ENCODE measurements at places on chromosomes 11 and 22.
A peak's percentile ranks its signal among the peaks of the same experiment; 100 is the strongest.

DNA sequence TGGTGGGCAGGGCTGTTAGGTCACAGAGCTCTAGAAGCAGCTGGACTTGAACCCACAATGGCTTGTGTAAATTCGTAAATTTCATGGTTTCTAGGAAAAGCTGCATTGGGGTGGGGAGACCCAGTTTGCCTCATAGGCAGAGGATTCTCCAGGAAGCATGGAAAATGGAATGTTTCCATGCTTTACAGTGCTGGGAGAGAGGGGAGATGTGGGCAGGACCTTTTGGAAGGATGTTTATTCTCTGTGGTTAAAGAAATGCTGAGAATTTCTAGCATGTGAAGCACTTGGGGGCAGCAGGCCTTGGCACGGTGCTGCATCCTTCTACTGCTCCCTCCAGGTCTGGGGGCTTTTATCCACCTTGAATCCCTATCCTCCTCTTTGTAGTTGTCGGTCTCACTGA lies 46.3 kb downstream of the TRAF6 start:
- DNase-seq: no peak

- no peak for DNase-seq
Observed at GRCh38 chr22:36222887-36223450, 16.4 kb downstream of the APOL2 start.

DNA sequence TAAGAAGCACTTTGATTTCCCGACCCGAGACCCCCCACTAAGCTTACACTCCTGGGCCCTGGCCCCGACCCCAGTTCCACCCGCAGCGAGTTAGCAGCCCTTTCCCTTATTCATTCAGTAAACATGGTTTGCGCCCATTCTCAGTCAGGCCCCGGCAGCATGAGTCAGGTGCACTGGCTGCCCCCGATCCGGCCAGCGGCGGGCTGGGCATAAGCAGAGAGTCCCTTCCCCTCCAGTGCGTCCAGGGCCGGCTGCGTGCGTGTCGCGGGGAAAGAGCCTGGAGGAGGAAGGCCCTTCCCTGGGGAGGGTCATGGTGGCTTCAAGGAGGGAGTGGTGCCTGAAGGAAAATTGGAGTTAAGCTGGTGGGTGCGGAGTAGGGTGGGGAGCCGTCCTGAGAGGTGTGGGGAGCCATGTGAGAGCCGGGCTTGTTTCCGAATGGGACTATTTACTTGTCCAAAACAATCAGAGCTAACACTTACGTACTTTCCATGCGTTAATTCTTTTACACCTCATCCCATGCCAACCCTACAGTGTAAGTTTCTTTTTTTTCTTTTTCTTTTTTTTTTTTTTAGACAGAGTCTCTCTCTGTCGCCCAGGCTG lies 657 bp downstream of the IGHMBP2 start:
- DNase-seq: peak; percentile 51

GRCh38 chr22:37627545-37627944 lies 11.9 kb upstream of the SH3BP1 start:
- DNase-seq: peak; percentile 71

GRCh38 chr11:60069450-60069849 lies 13.0 kb downstream of the MS4A3 start:
- no peak for DNase-seq

DNA sequence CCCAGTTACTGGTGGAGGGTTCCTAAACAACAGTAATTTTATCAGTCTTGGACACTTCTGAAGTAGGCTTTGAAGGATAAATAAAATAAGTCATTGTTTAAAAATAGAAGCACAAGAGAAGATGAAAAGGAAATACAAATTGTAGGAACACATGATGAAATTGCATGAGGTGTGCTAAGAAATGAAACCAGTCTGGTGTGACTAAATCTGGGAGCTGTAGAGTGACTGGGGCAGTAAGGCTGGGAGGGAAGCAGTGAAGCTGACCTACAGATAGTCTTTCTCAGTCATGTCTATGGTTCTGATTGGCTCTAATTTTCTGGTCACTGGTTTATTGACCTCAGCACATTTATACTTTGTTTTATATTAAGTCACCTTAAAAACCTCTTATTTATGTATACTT lies 139.1 kb downstream of the SLC17A6 start:
- no peak for DNase-seq

DNA sequence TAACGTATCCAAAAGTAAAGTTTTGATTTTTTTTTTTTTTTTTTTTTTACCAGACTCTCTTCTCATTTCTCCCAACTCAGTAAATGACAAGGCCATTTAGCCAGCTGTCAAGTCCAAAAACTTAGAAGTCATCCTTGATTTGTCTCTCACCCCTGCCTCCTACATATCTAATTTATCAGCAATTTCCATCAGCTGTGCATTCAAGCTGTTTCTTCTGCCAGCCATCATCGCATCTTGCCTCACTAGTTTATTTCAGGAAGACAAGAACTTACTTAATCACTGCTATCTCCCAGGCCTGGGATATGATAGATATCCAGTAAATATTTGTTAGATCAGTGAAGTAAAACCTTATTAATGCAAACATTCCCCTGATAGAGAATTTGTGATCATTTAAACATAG lies 47.6 kb downstream of the SCGB1A1 start:
- no peak for DNase-seq

GRCh38 chr11:116376547-116376946 lies 396.2 kb downstream of the BUD13 start:
- DNase-seq: no peak

DNA sequence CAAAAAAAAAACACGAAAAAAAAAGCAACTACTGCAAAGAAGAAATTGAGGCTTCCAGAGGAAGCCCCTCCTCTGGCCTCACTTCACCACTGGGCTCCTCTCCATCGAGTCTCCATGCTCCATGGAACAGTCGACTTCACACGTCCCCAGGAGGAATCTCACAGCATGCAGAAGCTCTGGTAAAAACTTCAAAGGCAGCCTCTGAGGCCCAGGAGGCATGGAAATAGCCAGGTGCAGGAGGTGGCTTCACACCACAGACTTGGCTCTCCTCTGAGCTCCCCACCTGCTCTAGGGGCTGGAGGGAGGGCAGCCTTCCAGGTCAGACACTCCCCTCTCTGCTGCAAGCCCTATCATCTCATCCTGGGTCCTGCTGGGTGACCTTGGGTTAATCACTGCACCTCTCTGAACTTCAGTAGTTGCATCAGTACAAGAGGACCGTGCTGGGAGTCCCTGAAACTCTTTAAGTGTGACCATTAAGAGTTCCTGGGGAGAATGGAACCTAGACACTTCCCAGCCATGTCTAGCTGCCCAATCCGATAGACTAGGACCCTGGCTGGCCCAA lies 8.2 kb downstream of the PDE2A start:
- no peak for DNase-seq

GRCh38 chr22:43053176-43053575 lies 36.0 kb downstream of the TTLL1 start:
- DNase-seq: no peak

DNA sequence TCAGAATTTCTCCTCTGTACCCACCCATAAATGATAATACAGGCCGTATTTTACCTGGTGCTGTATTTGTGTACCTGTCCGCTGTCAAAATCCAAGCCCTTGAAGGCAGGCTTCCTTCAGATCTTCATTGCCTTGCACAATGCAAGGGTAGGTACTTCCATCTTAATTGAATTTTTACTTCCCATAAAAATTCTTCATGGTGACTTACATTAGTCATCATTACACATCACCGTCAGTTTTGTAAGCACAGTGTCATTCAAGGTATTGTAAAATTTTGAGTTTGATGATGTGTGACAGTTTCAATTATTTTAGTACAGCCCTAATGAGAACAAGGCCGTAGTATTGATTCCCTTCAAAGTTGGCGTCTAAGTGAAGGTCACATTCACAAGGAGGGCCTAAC lies 770 bp upstream of the TSG101 start:
- no peak for DNase-seq

DNA sequence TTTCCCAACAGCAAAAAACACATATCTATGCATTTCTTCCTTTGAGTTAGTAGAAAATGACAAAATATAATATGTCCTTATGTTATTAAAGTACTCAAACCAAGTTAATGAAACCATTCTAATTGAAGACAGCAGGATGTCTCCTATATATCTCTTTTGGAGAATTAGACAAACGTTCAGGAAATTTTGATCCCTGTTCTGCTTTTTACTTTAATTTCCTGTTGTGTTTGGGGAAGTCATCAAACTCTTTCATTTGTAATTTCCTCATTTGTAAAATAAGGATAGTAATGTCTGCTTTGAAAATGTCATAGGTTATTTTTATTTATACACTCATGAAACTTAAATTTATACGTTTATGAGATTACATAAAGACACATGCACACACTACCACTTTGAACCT lies 281.8 kb upstream of the ANO5 start:
- no peak for DNase-seq

DNA sequence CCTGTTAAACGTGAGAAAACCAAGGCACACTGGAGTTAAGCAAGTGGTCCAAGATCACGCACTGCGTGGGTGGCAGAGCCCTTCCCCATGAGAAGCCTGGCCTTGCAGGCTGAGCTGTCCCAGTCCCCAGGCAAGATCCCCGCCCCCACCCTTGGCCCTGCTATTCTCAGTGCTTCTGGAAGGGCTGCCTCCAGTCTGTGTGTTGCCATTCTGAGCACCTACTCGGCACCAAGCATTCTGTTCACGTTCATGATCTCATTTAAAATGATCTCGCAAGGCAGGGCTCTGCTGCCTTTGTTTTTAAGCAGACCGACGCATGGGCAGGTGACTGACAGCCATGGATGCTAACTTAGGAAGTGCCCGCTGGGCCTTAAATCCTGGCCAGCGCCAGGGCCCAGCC lies 62.8 kb downstream of the PHF21B start:
- no peak for DNase-seq

GRCh38 chr22:24421428-24421931 lies 5.9 kb upstream of the ADORA2A start:
- peak; percentile 67 for DNase-seq

DNA sequence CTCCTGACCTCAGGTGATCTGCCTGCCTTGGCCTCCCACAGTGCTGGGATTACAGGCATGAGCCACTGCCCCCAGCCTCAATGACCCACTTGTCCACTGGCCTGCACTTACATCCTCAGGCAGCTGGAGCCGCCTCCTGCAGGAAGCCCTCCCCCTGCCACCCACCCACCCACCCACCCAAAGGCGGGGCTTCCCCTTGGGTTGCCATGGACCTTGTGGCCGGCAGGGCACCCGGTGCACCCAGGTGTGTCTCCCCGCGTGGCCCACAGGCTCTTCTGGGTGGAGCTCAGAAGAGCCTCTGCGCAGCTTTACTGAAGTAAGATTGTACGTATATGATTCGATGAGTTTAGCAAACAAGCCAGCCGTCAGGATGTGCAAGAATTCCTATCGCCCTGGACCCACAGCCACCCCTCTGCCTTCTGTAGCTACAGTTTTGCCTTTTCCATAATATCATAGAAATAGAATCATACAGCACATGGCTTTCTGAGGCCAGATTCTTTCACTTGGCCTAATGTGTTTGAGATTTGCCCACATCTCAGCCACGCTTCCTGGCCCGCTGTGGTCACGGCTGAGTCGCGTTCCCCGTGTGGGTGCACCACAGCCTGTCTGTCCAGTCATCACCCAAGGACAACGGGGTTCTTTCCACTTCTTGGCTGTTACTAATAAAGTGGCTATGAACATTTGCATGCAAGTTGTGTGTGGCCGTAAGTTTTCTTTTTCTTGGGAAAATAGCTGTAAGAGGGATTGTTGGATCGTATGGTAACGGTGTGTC lies 5.3 kb upstream of the BRSK2 start:
- peak; percentile 57 for DNase-seq

- no peak for DNase-seq
Observed at GRCh38 chr11:73216465-73216864, 1.6 kb upstream of the P2RY2 start.

DNA sequence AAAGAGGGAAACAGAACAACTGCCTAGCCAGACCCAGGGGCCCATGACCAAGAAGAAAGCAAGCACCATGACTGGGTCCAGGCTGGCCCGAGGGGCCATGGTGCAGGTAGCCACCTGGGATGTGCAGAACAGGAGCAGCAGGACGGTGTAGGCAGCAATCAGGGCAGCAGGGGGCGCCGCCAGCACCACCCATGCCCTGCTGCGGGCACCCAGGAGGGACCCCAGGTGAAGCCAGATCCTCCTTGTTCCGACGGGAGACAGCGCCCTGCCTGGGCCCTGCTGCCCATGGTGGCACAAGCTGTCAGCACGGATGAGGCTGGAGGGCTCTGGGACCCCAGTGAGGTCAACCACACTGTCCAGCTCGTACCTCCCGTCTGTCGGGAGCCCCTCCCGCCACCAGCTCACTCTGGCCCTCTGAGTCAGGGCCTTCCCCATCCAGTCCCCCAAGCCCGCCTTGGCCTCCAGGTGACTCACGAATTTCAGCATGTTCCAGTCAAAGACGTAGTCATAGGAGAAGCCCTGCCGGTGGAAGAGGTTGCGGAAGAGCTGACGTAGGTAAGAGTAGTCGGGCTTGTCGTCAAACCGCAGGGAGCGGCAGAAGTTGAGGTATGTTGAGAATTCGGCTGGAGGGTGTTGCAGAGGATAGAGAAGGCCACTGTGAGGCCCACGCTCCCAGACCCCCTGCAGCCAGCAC lies 18.8 kb downstream of the CSNK1E start:
- DNase-seq: peak; percentile 70

DNA sequence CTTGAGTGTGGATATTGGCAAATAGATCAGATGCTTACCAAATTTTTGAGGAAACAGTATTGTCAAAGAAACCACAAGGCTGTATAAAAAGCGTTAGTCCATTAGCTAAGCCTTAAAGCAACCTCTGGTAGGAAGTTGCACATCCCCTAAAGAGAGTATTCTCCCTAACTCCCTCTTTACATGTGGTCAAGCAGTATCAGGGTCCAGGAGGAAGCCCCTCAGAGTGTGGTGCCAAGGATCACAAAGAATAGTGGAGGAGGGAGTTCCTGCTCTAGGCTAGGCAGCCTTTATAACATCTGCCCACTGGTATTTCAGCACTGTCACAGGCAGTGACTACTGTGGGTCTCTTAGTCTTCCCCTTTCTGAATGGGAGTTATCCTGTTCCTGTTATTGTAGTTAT lies 18.8 kb upstream of the AMPD3 start:
- DNase-seq: no peak

DNA sequence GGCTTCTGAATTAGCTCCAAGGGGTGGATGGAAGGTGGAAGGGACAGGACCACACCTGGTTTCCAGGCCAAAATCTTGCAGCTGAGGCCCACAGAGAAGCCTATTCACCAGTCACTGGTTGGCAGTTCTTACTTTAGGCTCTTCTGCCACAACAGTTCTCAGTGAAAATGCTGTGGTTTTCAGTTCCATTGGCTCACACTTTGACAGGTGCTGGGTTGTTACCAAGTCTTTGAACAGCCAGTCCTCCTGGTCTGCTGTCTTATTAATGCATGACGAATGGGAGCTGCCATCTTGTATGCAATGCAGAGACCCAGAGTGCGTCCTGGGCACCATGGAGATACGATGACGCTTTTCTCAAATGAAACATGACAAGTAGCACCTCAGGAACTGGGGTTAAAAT lies 232.0 kb upstream of the ZBED5 start:
- DNase-seq: no peak

Data from activated CD4-positive, alpha-beta T cell treated with anti-CD3 and anti-CD28 coated beads for 36 hours (primary cell).